ENCODE measurements at places on chromosomes 13 and 19.

DNA sequence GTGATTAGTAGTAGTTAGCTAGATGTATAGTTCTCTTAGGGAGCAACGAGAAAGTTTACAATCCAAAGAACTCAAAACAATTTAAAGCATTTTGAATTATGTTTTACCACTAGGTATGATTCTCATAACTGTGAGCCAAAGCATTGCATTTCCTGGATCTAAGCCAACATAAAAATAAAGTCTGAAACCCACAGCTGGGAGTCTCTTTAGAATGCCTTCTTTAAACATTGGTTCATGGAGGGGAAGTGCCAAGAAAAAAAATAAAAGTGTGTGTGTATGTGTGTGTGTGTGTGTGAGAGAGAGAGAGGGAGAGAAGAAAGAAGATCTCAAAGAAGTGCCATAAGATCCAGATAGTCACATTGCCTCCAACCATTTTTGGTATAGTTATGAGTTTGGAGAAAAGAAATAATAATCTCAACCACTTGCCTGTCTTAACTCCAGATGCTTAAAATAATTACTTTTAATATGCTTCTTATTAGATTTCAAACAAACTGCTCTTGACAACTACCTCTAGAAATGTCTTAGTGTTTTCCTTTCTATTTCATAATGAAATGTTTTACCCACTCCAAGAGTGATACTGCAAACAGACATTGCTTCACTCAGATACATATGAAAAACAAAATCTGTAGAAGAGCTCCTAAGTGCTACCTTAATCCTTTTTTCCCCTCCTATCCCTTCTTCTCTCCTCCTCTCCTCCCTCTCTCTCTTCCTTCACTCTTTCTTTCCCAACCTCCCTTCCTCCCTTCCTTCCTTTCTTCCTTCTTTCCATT, 554.1 kb downstream of the KCTD12 start:
- peak; percentile 50 for DNase-seq

DNA sequence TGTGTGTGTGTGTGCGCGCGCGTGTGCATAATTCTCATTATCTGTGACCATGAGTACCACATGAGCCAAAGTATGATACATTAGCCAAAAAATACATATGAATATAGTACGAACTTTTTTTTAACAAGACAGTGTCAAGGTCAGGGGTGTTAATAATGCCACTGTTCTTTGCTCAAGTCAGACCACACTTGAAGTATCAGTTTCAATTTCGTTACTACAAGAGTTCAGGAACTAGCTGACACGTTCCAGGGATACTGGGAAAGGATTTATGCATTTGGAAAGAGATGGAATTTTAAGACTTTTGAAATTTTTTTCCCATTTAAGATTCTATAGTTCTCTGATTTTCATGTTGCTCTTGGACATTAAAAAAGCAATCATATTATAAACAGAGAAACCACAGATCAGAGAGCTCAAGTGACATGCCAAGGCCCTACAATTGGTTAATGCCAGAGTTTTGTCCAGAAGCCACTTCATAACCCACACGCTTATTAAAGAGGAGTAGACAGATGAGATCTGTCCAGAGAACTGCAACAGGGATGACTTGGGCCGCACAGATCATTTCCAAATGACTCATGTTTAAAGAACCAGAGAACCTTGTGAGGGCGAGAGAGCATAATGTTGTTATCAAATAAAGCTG, 718.8 kb upstream of the SGCG start:
- no peak for DNase-seq

DNA sequence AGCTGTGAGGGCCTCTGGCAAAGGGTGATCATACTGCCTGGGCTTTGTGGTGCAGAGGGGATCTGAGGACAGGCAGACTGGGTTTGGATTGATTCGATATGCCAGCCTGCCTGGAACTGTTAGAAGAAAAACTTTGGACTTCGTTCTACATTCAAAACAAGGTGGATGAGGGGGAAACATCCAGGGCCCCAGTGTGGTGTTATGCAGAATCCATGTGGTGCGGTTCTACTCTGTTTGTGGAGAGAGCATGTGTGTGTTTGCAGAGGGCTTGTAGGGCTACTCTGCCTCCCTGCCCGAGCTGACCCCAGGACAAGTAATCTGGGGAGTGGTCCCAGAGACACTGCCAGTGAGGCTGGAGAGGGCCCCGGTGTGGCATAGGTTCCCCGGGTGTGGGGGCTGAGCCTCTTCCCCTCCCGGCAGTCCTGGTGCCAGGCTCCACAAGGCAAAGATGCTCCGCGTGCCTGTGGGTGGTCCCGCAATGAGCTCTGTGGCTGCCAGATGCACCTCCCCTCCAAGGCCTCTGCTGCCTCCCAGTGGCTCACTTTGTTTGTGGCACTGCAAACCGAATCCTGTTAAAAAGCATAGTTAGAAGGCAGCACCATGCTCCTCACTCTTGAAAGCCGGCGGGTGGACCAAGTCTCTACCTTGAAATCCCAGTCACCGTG, 22.3 kb upstream of the TFDP1 start:
- DNase-seq: peak; percentile 82

- peak; percentile 70 for DNase-seq
These were observed 328.1 kb downstream of the TBC1D4 start for GRCh38 chr13:75153834-75154233.

DNA sequence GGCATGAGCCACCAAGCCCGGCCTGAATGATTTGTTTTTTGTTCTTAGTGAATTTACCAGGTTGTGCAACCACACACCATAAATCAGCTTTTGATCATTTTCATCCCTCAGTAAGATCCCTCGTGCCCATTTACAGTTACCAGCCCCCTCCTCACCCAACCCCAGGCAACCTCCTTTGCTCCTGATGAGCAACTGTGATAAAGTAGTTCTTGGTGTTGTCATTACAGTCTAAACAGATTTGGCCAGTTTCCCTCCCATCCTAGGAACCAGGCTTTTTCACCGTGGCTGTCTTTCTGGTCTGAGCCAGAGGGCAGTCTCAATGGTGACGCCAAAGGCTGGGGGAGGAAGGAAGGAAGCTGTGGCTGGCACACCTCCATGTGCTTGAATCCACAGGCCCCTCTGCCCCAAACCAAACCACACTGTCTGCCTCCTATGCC, 61.2 kb upstream of the WDFY2 start:
- DNase-seq: peak; percentile 78

All from cardiac fibroblast (primary cell).